ENCODE measurements at places on chromosomes 3 and 15.

DNA sequence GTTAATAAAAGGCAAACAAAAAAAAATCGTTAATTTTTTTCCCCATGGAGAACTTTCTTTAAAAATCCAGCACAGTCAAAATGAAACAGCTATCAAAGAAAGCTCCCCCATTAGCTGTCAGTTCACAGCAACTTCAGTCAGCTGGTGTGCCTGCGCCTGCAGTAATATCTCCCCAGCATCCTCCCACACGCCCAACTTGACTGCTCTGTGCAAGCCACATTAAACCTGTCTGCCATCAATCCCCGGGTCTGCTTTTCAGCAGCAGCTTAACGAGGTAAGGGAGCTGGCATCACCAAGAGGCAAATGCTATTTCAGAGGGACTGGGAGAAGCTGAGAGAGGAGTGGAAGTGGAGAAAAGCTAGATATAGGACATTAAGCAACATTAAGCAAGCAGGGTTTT lies 337.5 kb downstream of the GAP43 start:
- no peak for DNase-seq

DNA sequence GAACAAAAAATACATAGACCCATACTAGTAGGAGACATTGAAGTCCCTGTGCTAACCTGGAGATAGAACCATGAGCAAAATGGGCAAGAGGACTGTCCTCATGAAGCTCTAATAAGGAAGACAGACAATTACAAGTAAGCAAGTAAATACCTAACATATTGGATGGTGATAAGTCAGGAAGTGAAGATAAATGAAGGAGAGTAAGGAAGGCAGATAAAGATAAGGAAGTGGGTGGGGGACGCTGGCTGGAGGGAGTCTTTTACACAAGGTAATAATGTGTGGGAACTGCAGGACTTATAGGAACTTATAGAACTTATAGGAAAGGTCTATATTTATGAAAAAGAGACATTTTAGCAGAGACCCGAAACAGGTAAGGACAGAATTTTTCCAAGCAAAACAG lies 148.9 kb upstream of the ABI3BP start:
- DNase-seq, result no peak

GRCh38 chr15:48373821-48374451 lies 42.7 kb downstream of the DUT start:
- DNase-seq, result no peak

GRCh38 chr3:65004306-65004705 lies 316.5 kb upstream of the ADAMTS9 start:
- no peak for DNase-seq

DNA sequence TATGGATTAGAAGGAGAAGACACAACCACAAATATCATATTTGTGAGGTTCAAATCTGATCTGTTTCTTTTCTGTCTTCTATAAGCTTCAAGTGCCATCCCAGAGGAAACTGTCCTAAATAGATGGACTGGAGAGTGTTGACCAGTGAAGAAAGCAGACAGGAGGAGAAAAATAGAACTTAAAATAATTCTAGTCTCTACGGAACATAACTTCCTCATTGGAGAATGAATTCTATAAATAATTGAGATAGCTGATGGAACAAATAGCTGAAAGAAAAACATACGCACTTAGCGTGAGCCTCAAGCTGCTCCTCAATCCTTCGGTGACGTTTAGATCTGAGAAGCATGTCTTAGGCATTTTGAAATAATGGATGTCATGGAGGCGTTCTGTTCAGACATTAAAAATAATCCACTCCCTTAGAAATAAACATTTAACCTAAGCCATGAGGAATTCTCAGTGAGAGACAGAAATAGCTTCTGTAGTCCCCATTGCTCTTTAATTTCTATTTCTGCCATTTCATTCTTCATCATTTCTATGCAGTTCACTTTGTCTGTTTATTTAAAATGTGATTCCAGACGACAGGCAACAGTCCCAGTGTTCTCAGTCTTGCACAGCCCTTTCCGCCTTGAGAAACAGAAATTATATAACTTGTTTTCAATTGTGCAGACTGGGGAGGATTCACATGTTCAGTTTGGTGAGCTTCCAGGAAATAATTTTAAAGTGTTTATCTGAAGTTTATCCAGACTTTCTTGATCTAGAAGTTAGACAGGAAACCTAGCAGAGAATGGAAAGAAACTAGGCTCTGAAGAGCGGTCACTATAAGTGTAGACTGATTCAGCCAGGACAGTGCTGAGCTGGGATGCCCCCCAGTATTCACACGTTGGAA lies 97.3 kb downstream of the NR1D2 start:
- no peak for DNase-seq

GRCh38 chr3:148075771-148076716 lies 621.7 kb upstream of the AGTR1 start:
- no peak for DNase-seq

- no peak for DNase-seq
Measured at GRCh38 chr15:66921319-66921915, 144.0 kb upstream of the SMAD3 start.

DNA sequence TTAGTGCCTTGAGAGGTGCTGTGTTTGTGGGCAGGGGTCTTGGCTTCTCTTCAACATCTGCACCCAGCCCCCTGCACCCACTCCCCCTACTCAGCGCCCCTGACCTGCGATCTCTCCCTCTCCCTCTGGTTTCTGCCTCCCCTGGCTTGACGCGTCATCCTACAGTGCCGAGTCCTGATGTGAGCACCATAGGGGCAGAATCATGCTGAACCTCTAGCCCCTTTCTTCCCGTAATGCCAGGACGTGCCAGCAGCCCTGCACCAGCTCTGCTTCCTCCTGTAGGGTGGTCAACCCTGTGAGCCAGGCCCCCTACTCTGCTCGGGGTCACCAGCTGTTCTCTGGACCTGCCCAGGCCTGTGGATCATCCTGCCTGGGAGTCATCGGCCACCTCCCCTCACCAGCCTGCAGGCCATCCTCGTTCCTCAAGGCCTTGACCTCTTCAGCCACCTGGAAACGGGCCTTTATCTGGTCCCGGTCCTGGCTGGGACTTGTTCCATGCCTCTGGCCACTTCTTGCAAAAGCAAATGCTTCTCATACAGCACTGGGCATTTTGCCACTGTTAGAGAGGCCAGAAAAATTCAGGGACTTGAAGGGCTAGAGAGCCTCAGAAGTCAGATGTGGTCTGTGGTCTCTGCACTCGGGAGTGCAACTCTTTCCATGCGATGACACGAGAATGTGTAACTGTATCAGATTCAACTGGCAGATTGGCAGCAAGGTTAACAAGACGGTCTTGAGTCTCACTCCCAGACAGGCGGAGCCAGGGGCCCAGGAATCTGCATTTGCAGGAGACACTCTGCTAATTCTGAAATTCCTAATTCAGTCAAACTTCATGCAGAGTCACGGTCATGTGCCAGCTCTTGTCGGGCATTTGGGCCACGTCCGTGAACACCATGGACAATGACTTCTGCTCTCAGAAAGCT lies 16.7 kb upstream of the KLF15 start:
- no peak for DNase-seq

GRCh38 chr3:112818289-112818688 lies 28.4 kb downstream of the CD200R1L start:
- DNase-seq, result no peak

GRCh38 chr3:142315083-142315482 lies 89.7 kb upstream of the GK5 start:
- DNase-seq, result no peak

GRCh38 chr3:33937628-33938027 lies 139.2 kb downstream of the PDCD6IP start:
- no peak for DNase-seq

All from neural crest cell (in vitro differentiated cells).